ENCODE measurements at places on chromosomes 6 and 20. TPM values are rescaled to one million over a fixed set of nuclear protein-coding genes. Genes with fewer than 3 reads are reported as not detected.

GRCh38 chr6:143501851-143502250 is 9.7 kb downstream of the FUCA2 start:
- no peak for DNase-seq

GRCh38 chr6:38583523-38583922 is 56.2 kb downstream of the BTBD9 start:
- DNase-seq, result no peak

- DNase-seq, result peak; percentile 14
Observed at GRCh38 chr20:60921022-60921622, 330.9 kb upstream of the CDH4 start.

DNA sequence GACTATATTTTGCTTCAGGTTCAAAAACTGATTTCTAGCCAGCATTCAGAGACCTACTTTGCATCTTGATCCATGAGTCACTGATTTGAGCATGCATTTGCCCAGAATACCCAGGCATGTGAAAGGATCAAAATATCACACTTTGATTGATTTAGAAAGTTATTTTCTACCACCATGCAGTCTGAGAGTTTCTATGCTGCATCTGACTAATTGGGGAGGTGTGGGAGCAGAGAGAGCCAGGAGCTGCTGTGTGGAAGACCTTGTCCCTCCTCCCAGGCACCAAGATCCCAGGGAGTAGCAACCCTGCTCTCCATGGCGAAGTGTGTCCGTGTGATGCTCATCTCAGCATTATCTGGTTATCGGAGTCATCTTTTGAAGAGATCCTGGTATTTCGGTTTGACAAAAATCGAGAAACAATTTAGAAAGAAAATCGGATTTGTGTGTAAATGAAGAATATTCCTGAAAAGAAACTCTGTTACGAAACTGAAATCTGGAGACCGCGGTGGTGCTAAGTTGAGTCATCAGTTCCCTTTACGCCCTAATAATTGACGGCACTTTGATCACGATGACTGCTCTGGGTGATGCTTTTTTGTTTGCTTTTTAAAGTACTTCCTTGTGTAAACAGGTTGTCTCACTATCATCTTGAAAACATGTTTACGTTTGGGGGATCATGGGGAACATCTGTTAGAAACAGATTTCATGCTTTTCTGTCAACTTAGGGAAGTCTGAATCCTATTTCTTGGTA is 193.4 kb downstream of the BACH2 start:
- no peak for DNase-seq

GRCh38 chr6:152086223-152086873 is 278.9 kb downstream of the ESR1 start:
- no peak for DNase-seq

DNA sequence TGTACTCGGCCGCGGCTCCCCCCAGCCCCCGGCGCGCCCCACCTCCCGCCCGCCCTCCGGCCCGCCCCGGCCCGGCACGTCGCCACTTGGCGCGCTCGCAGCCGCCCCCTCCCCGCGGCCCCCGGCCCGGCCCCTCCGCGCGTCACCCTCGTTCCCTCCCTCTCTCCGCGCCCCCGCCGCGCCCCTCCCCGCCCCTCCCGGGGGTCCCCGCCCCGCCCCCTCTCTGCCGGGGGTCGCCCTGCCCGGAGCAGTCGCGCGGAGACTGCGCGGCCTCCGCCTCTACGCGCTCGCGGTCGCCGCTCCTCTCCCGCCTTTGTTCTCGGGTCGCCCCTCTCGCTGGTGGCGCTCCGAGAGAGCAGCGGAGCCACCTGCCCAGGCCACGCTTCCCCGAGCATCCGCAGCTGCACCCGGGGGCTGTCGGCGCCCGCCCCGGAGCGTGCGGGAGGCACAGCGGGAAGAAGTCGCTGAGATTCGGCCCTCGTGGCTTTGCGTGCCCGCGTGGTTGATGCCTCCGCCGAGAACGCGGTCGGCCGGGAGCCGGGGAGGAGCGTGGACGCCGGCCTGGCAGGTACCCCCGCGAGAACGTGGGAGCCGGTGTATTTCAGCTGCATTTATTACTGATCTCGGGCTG is at the start of gene PHF10:
TSS of gene PHF10 (minus strand) at position 7 of the 631 bp plus-strand sequence. CDS start 569 bp downstream, outside the sequence.
- no peak for DNase-seq

- DNase-seq, result no peak
Observed at GRCh38 chr6:31927242-31927862, at the start of gene C2. Gene C2 (plus strand): TSS chr6:31927717. CDS start chr6:31927753, 36 bp downstream.

DNA sequence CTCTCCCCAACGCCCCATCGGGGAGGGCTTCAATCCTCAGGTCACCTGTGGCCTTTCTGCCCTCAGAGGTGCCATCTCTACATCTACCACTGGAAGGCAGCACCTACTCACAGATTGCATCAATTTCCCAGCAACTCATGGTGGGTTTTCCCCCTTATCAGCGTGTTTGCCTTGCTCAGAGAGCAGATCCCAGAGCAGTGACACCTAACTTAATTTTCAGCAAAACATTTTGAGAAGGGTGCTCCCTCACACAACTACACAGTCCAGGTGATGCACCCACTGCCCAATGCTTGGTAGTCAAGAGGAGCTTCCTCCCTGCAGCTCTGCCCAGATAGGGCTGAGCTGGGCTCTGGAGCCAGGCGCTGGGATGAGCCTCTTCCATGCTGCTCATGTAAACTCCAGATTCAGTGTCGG is 48.2 kb downstream of the PLG start:
- DNase-seq, result no peak

DNA sequence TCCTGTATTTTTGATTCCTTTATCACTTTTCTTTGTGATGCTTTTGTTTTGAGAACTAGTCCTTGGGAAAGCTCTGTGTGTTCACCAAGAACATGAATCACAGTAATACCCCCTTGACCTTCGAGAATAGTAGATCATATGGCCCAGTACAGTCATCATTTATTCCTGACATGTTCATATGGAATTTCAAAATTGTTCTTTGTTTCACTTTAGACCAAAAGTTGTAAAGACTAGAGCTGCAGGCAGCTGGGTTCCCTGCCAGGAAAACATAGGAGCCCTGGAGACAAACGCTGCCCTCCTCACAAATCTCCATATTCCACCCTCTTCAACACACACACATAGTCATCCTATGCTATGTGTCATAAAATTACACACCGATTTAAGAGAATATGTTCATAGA is 621.2 kb upstream of the EYS start:
- DNase-seq, result no peak

DNA sequence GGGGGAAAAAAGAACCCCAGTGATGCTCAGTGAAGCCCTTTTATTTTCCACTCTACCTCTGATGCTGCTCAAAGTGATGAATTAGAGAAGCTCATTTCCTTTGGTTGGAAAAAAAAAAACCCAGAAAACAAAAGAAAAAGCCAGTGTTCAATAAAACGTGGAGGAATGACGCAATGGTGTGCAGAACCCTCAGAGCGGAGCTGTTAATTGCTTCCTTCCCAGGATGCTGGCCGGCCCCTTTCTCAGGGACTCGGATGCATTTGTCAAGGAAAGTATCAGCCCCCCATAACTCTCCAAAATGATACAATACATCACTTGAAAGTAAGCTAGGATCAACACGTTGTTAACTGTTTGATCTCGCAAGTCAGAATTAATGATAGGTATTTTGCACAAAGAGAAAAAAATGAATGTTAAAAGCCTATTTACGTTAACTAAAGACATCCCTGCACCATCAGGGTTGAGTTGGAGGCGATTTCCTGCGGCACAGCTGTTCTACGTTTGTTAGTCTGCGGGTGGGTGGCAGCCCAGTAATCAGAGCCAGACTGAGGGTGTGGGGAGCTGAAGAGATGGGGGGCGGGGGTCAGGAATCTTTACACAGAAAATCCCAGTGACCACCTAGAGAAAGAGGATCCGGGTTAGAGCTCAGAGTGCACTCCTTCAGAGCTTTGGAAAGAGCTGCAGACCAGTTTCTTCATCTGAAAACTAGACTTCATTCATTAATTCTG is 132.4 kb downstream of the BMP7 start:
- no peak for DNase-seq

DNA sequence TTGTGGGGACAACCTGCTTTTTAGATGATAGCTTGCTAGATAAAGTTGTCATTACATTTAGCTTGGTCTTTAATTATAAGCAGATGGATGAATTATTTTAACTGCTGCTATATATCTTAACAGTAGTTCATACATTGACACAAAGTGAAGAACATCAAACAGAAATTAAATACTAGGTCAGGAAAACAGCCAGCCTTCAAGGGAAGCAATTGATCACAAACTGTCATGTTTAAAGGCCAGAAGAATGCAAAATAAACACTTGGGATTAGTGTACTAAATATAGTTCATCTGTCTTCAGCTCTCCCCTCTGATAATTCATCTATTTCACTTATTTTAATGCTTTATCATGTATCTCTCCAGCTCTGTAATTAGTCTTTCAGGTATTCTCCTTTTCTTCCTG is 225.1 kb upstream of the FERMT1 start:
- no peak for DNase-seq

DNA sequence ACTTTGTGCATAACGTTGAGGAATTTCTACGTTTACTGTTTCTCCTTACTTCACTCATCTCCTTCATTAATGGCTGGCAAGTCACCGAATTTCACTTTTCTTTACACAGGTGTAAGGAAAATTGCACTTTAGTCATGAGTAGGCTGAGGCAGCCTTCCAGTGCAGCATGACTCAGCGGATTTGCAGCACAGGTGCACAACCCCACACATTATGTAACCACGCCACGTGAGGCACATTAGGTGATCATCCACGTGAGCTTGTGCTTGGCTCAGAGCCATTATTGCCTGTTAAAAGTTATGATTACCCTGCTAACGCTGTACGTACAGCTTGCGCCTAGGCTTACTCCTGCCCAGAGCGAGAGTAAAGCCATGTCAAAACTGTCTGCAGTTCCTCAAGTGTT is 158.8 kb downstream of the NKAIN2 start:
- no peak for DNase-seq

- no peak for DNase-seq
Observed at GRCh38 chr6:105868823-105869460, 217.2 kb upstream of the PRDM1 start.

GRCh38 chr6:37691904-37692806 is 5.5 kb downstream of the MDGA1 start:
- DNase-seq, result no peak

DNA sequence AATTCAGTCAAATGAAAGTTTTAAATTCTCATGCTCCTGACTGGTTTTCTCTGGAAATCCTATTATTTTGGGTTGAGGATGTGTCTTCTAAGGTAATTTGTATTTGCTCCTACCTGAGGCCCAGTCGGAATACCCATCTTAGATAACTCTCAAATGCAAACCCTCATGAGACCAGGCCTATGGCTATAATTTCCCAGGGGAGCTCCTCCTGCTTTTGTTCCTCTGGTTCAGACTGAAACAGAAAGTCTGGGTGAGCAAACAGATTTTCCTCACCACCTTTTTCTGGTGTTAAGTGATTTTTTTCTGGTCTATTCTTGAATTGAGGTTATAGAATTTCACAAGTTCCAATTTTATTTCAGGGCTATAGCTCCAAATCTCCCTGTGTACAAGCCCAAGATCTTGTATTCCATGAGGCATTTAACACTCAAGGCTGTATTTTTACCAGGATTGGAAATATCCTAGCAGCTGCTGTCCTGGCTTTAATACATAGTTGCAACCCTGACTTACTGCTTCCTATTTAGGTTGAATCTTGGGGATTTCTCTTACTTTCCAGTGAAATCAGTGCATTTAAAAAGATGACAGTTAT is 169.1 kb upstream of the PTCHD4 start:
- DNase-seq, result no peak

- DNase-seq, result no peak
Observed at GRCh38 chr20:18360635-18361034, 72.3 kb downstream of the ZNF133 start.

DNA sequence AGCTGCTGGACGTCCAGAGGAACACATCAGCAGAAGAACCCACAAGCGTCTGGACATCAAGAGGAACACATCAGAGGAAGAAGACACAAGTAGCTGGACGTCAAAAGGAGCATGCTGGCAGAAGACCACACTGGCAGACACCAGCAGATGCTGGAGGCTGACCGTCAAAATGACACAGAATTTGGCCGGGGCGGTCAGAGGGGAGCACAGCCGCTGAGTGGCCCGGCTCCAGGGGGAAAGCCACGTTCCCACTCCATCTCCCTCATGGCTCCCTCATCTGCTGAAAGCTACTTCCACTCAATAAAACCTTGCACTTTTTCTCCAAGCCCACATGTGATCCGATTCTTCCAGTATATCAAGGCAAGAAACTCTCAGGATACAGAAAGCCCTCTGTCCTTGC is 283.6 kb downstream of the PTPRT start:
- DNase-seq, result no peak

- DNase-seq, result no peak
Observed at GRCh38 chr6:100479179-100480035, 14.7 kb upstream of the SIM1 start.

DNA sequence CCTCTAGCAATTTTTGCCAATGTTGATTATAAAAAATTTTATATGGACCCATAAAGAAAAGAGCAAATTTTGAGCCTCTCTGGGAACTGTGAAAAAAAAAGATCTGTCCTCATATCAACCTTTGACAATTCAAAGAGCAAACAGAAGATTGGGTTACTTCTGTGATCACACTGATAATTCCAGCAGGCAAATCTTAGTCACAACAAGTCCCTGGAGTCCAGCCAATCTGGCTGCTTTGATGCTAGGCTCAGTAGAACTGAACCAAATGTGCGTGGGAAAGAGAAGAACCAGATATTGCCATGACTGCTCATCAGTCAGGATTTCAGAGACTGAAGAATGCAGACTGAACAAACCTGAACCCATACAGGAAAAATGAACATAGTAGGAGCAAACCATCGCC is 438.4 kb upstream of the FLRT3 start:
- no peak for DNase-seq

DNA sequence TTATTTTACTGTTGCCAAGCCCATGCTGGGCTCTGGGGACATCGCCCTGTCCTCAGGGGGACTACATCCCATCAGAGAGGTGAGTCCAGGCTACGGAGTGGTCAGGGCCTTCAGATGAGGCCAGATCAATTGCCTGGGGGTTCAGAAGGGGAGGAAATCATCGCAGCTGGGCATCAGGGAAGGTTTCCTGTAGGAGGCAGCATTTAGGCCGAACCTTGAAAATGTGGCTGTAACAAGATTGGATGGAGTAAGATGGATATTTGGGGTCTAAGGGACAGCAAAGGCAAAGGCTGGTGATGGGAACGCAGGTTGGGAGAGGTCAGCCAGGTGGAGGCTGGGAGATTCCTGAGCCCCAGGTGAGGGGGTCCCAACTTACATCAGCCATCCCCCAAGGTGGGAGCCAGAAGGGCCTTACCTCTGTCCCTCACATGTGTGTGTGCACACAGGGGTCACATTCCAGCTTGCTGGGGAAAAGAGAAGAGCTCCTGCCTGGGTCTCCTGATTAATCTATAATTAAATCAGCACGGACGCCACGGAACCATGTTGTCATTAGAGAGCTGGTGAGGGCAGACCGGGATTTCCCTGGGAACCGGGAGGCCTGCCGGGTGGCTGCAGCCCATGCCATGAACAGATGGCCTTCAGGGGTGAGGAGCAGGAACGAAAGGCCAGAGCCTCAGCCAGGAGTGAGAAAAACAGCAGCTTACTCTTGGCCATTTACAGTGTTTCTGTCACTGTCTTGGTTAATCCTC is 30.5 kb upstream of the DLGAP4 start:
- DNase-seq, result no peak

DNA sequence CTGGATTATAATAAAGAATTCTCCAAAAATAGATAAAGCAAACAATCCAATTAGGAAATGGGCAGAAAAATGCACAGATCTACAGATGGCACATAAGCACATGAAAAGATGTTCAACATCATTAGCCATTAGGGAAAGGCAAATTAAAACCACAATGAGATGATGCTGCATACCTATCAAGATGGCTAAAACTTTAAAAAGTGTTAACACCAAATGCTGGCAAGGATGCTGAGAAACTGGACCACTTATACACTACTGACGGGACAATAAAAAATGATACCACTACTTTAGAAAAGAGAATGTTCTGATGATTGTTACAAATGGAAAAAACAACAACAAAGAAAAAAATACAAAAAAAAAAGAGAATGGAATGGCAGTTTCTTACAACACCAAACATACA is 26.5 kb downstream of the LCA5 start:
- DNase-seq, result no peak

HDGFL1 gene
- not detected for total RNA-seq
